Activated CD4-positive, alpha-beta memory T cell treated with anti-CD3 and anti-CD28 coated beads, Interleukin-2, amount 10 ng/mL, durations not matched to agents 7 days and 5 days (primary cell): ENCODE measurements at places on chromosomes 7 and 10. TPM values are rescaled to one million over a fixed set of nuclear protein-coding genes. Genes with fewer than 3 reads are reported as not detected.

DNA sequence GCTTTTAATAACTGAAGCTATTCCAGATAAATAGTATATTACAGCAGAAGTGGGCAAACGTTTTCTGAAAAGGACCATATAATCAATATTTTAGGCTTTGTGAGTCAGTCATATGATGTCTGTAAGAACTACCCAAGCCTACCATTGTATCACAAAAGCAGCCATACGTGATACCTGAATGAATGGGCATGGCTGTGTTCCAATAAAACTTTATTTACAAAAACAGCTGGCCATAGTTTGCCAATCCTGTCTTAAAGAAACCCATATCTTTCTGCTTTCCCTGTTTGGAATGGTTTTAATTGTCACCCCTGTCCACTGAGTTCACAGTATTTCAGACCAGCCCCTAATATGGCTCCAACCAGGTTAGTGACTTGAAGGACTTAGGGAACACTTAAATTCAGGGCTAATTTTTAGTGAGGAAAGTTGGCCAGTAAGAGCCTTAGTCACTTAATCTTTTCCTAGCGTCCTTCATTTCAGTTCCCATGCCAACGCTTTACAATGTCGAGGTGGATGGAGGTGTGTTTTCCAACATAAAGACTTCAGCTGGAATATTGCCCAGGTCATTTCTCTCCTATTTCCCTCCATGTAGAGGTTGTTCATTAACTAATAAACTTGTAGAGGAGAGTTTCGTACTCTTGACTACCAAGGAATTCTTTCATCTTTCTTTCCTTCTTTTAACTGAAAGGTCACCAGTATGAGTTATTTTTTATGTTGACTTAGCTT, 184.5 kb downstream of the TRIL start:
- no peak overlapping the region for H3K27ac ChIP-seq
- DNase-seq: no peak
- no peaks in the 10 kb centered on the region for H3K4me1 ChIP-seq
- no peaks in the 10 kb centered on the region for H3K27me3 ChIP-seq
- H3K36me3 ChIP-seq: no peaks in the 10 kb centered on the region

Gene RAMP3
- not detected for total RNA-seq

GRCh38 chr7:24922099-24922773, 57.7 kb downstream of the OSBPL3 start:
- no peak overlapping the region for H3K4me3 ChIP-seq
- H3K4me1 ChIP-seq: peaks cover 89% of the 10 kb centered on the region
- H3K27me3 ChIP-seq: no peaks in the 10 kb centered on the region
- peak overlapping the region; percentile 96 for H3K27ac ChIP-seq

DNA sequence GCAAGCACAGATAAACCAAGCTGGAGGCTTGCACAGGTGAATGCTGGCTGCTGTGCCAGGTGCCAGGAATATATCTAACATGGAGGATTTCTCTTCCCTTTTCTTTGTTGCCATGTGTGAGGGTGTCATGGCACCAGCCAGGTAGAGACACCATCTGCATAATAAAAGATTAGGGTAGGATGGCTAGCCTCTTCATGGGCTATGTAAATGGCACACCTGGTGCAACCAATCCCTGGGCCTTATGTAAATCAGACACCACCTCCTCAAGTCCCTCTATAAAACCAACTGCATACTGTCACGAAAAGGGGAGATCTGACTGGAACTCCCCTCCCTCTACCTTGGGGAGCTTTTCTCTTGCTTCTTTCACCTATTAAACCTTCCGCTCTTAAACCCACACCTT, 322.5 kb upstream of the POM121L12 start:
- H3K27ac ChIP-seq: no peak overlapping the region
- no peaks in the 10 kb centered on the region for H3K36me3 ChIP-seq
- DNase-seq: no peak
- H3K4me1 ChIP-seq: no peaks in the 10 kb centered on the region
- H3K27me3 ChIP-seq: no peaks in the 10 kb centered on the region
- no peak overlapping the region for H3K4me3 ChIP-seq

DNA sequence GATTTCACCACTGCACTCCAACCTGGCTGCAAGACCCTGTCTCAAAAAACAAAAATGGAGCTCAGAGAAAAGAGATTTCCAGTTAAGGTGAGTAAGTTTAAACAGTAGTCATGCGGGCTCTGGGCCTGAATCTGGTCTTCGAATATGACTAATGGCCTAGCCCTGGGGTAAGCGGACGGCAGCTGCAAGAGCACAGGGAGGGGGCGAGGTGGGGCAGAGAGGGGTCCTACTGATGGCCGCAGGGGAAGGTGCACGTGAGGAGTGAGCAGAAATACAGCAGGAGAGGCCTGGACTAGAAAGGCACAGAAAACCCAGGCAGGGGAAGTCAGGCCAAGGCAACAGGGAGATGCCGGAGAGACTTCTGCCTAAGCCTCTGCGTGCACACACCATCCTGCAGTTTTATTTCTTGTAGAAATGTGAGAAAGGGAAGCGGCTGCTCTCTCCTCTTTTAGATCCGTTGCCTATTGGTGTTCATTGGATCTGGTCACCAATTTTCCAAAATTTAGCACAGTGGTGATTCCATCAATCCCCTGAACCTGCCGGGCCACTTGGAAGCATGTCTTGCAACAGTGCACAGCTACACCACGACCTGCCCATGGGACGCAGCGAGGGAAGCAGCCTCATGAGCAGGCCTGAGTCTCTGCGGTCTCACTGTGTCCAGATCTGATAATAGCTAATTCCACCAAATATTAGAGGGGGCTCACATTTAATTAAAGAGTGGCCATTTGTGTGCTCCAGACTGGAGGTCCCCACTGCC, 139.0 kb downstream of the PAXIP1 start:
- H3K27me3 ChIP-seq: peaks cover 14% of the 10 kb centered on the region
- H3K36me3 ChIP-seq: no peaks in the 10 kb centered on the region
- no peak for DNase-seq
- H3K4me3 ChIP-seq: no peak overlapping the region
- H3K4me1 ChIP-seq: no peaks in the 10 kb centered on the region

- DNase-seq: no peak
- H3K4me3 ChIP-seq: no peak overlapping the region
- peaks cover 4% of the 10 kb centered on the region for H3K27me3 ChIP-seq
- no peak overlapping the region for H3K27ac ChIP-seq
Measured at GRCh38 chr7:8212638-8213037, 49.3 kb downstream of the ICA1 start.

DNA sequence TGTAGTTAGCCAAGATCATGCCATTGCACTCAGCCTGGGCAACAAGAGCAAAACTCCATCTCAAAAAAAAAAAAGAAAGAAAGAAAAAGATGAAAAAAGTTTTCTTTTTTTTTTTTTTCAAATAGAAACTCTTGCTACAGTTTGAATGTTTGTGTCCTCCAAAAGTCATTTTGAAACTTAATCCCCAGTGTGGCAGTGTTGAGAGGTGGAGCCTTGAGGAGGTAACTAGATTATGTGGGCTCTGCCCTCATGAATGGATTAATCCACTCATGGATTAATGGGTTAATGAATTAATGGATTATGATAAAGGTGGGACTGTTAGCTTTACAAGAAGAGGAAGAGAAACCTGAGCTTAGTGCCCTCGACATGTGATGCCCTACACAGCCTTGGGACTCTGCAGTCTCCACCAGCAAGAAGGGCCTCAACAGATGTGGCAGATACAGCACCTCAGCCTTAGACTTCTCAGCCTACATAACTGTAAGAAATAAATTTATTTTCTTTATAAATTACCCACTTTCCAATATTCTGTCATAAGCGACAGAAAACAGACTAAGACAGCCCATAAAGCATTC, 25.1 kb downstream of the CPEB3 start:
- DNase-seq: no peak
- H3K27ac ChIP-seq: no peak overlapping the region
- no peaks in the 10 kb centered on the region for H3K27me3 ChIP-seq
- H3K4me1 ChIP-seq: peaks cover 11% of the 10 kb centered on the region
- H3K4me3 ChIP-seq: no peak overlapping the region

DNA sequence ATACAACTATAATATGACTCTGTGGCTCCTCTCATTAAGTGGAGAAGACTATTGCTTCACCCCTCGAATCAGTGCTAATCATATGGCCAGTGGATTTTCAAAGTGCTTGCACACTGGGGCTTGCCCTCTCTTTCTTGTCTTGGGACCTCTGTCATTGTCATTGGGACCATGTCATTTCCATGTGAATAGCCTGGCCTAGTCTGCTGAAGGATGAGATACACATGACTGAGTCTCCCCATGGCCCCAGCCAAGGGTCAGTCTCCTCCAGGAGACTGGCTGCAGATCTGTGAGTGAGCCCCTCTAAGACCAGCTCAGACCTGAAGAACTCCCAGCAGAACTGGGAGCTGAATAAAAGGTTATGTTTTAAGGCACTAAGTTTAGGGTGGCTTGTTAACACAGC, 39.5 kb downstream of the PKD1L1 start:
- no peak overlapping the region for H3K4me3 ChIP-seq
- no peak for DNase-seq
- no peak overlapping the region for H3K27ac ChIP-seq
- no peaks in the 10 kb centered on the region for H3K36me3 ChIP-seq

GRCh38 chr7:127390186-127390816, 2.2 kb downstream of the ZNF800 start:
- H3K27me3 ChIP-seq: no peaks in the 10 kb centered on the region
- no peak overlapping the region for H3K27ac ChIP-seq
- H3K4me1 ChIP-seq: peaks cover 58% of the 10 kb centered on the region
- peaks cover 48% of the 10 kb centered on the region for H3K36me3 ChIP-seq
- H3K4me3 ChIP-seq: peak overlapping the region; percentile 10

- no peak overlapping the region for H3K4me3 ChIP-seq
- H3K27me3 ChIP-seq: peaks cover 4% of the 10 kb centered on the region
- H3K4me1 ChIP-seq: no peaks in the 10 kb centered on the region
- no peaks in the 10 kb centered on the region for H3K36me3 ChIP-seq
Measured at GRCh38 chr10:33709008-33709753, 374.7 kb upstream of the NRP1 start.

DNA sequence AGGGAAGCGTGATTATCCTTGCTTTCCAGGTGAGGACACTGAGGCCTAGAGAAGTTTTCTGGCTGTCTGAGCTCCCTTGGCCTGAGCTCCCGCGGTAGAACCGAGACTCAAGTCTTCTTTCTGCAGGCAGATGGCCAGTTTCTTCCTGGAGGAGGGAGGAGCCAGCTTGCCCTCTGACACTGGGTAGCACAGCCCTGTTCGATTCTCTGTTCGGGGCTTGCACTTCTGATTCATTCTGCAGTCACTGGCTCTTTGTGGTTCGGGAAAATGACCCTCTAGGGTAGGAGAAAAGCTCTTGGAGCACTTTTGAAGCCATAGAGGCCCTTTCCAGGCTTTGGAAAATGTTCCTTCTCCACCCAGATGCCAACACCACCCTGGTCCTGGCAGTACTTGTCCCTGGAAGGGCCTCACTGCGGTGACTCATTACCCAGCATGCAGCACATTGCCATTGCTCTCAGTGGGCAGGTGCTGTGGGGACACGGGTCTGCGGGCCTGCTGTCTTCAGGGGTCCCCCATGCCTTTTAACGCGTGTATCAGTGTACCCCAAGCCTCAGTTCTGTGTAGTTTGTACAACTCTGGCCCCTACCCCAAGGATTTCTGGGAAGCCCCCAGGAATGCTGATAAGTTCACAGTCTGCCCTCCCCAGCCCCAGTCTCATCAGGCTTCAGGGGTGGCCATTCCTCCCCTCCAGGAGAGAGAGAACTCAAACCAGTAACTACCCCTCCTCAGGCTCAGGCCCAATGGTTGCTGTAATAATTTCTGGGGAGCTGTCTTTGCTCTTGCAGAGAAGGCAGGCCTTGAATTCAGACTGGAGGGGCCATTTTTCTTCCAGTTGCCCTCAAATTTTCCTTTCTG, 11.9 kb downstream of the CHST3 start:
- H3K4me1 ChIP-seq: peaks cover 11% of the 10 kb centered on the region
- no peaks in the 10 kb centered on the region for H3K36me3 ChIP-seq
- no peak for DNase-seq
- H3K27ac ChIP-seq: no peak overlapping the region
- no peak overlapping the region for H3K4me3 ChIP-seq
- peaks cover 2% of the 10 kb centered on the region for H3K27me3 ChIP-seq

- no peaks in the 10 kb centered on the region for H3K27me3 ChIP-seq
- no peaks in the 10 kb centered on the region for H3K4me1 ChIP-seq
- H3K4me3 ChIP-seq: no peak overlapping the region
Measured at GRCh38 chr7:81414411-81414810, 355.4 kb downstream of the HGF start.

- H3K27ac ChIP-seq: no peak overlapping the region
- no peaks in the 10 kb centered on the region for H3K36me3 ChIP-seq
- H3K4me1 ChIP-seq: no peaks in the 10 kb centered on the region
- H3K4me3 ChIP-seq: no peak overlapping the region
Measured at GRCh38 chr10:8981277-8981676, 926.8 kb downstream of the GATA3 start.

- H3K27ac ChIP-seq: no peak overlapping the region
- no peak for DNase-seq
- no peaks in the 10 kb centered on the region for H3K36me3 ChIP-seq
- H3K4me3 ChIP-seq: no peak overlapping the region
Measured at GRCh38 chr7:71706597-71706975, 574.6 kb downstream of the GALNT17 start.

- DNase-seq: no peak
- H3K36me3 ChIP-seq: no peaks in the 10 kb centered on the region
- H3K4me1 ChIP-seq: peaks cover 13% of the 10 kb centered on the region
- peaks cover 61% of the 10 kb centered on the region for H3K27me3 ChIP-seq
- H3K4me3 ChIP-seq: peak overlapping the region; percentile 56
- H3K27ac ChIP-seq: no peak overlapping the region
Measured at GRCh38 chr7:128136215-128136597, 104.9 kb upstream of the LEP start.

GRCh38 chr7:74307738-74308505, 18.7 kb downstream of the CLIP2 start:
- peaks cover 15% of the 10 kb centered on the region for H3K27me3 ChIP-seq
- peaks cover 31% of the 10 kb centered on the region for H3K4me1 ChIP-seq
- no peak overlapping the region for H3K4me3 ChIP-seq

GRCh38 chr7:98729121-98729520, 112.0 kb downstream of the NPTX2 start:
- no peaks in the 10 kb centered on the region for H3K36me3 ChIP-seq
- DNase-seq: no peak

- H3K27ac ChIP-seq: no peak overlapping the region
- DNase-seq: no peak
- H3K4me1 ChIP-seq: peaks cover 18% of the 10 kb centered on the region
- H3K27me3 ChIP-seq: peaks cover 10% of the 10 kb centered on the region
Measured at GRCh38 chr10:62437696-62438095, 63.5 kb downstream of the ZNF365 start.

- H3K27me3 ChIP-seq: no peaks in the 10 kb centered on the region
- H3K4me3 ChIP-seq: no peak overlapping the region
- no peaks in the 10 kb centered on the region for H3K36me3 ChIP-seq
- no peak for DNase-seq
- H3K27ac ChIP-seq: no peak overlapping the region
Measured at GRCh38 chr7:16069998-16070397, 351.3 kb downstream of the CRPPA start.

- no peak for DNase-seq
- no peak overlapping the region for H3K27ac ChIP-seq
- no peaks in the 10 kb centered on the region for H3K36me3 ChIP-seq
- H3K4me1 ChIP-seq: no peaks in the 10 kb centered on the region
Measured at GRCh38 chr10:111856631-111857030, 326.9 kb downstream of the GPAM start.

- H3K4me1 ChIP-seq: peaks cover 12% of the 10 kb centered on the region
- no peak for DNase-seq
- H3K36me3 ChIP-seq: no peaks in the 10 kb centered on the region
- peaks cover 29% of the 10 kb centered on the region for H3K27me3 ChIP-seq
- no peak overlapping the region for H3K27ac ChIP-seq
Measured at GRCh38 chr7:120273476-120273975, 551 bp downstream of the KCND2 start.

- no peak overlapping the region for H3K27ac ChIP-seq
- no peak for DNase-seq
- no peaks in the 10 kb centered on the region for H3K36me3 ChIP-seq
- no peak overlapping the region for H3K4me3 ChIP-seq
- no peaks in the 10 kb centered on the region for H3K27me3 ChIP-seq
Measured at GRCh38 chr7:115435178-115435577, 513.3 kb downstream of the MDFIC start.
